ENCODE measurements at places on chromosomes 7 and 10.
A peak's percentile ranks its signal among the peaks of the same experiment; 100 is the strongest.

DNA sequence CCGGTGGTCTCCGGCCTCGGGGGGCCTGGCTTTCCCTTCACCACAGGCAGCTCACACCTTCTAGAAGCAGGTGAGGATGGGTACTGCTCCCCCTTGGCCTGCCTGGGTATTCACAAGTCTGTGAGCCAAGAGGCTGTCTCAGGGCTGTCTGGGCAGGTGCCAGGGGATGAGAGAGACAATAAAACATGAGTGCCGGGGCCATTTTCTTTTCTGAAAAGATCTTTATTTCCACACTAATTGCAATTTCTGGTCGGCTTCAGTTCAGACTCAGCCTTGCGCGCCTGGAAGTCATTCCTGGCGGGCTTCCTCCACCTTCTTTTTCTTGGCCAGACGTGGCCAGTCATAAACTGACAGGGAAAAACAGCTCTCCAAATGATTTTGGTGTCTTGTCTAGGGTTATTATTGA, 171.2 kb downstream of the ARHGAP12 start:
- peak; percentile 50 for DNase-seq

DNA sequence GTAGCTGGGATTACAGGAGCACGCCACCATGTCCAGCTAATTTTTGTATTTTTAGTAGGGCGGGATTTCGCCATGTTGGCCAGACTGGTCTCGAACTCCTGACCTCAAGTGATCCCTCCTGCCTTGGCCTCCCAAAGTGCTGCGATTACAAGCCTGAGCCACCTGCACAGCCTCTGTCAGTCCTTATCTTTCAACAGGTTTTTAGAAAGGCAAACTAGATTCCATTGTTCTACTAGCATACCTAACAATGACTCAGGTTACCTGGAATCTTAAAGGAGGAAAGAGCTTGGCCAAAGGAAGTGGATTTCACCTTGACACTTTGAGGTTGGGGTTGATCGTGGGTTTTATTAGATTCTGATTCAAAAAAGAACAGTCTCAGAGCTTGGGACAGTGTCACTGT, 3.2 kb downstream of the ABCC2 start:
- no peak for DNase-seq

- DNase-seq: peak; percentile 58
Observed at GRCh38 chr10:7121154-7121797, 289.6 kb downstream of the SFMBT2 start.

GRCh38 chr10:6233725-6234277, 31.1 kb downstream of the PFKFB3 start:
- no peak for DNase-seq

DNA sequence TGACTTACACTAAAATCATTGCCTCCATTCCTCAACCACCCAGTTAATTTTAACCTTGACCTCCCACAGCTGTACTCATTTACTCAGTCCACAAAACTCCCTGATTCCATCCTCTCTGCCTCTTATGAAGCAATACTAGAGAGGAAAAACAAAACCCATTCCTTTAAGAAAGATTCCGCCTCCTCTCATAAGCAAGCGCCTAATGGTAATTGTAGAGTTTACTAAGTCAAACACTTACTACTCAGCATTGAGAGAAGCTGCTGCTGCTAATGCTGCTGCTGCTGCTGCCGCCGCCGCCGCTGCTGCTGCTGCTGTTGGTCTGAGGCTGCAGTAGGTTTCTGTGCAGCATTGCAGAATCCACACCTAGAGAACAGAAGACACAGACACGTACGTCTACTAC, 2.1 kb upstream of the ADD3 start:
- peak; percentile 60 for DNase-seq

GRCh38 chr7:28466341-28466740, 54.0 kb downstream of the CREB5 start:
- no peak for DNase-seq

GRCh38 chr10:88892222-88892967, 12.3 kb downstream of the STAMBPL1 start:
- peak; percentile 46 for DNase-seq

DNA sequence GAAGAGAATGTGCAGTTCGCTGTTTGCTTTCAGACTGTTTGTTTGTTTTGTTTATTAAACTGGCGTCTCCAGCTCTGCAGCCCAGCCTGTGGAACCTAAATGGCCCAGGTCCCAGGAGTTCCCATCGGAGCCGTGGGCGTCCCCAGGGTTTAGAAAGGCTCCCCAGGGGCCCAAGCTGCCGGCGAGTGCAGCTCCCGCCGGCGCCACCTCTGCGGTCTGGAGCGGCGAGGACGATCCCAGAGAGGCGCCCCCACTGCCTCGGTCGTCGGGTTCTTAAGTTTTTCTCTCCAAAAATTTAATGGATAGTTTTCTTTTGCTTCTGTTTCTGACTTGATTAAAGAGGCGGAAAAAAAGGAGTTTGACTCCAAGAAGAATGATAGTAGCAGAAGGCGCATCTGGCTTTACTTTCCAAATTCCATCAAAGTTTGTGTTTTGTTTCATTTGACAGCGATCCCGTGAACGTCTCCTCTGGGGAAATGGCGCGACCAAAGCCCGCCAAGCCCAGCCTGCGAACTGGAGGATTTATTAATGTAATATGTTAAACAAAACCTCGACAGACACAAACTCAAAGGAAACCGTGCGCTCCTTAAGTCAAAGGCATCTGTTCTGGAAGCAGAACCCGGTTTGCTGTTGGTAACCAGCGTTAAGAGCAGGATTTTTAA, 718 bp upstream of the FZD1 start:
- peak; percentile 71 for DNase-seq

GRCh38 chr10:76149182-76149581, 717.8 kb downstream of the LRMDA start:
- DNase-seq: peak; percentile 47
